ENCODE measurements at places on chromosomes 7 and 10.
A peak's percentile ranks its signal among the peaks of the same experiment; 100 is the strongest.

DNA sequence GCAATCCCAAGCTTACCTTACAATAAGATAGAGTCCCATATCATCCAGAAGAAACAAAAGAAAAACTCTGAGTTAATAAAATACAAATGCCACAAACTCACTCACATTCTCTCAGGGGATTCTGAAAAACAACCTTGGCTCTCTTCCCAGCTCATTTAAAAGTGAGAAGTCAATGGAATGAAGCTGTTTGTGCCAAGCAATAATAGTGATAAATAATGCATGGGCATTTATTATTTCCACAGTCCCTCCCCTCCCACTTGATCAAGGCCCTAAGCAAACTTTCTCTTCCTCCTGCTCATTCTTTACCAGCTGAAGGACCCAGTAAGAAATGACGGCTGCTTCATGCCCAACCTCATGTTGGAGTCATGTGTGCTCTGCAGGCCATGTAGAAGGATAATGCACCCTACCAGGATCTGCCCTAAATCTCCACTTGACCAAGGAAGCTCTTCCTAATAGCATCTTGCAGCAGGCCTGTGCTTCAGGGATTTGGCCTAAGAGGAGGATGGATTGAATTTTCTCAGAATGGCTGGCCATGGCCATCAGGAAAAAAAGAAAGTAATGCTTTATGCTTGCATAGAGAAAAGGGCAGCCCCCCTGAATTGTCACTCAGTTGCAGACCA lies 451.3 kb downstream of the GPAM start:
- no peak for DNase-seq

- peak; percentile 21 for DNase-seq
These were observed 52.2 kb downstream of the GPR158 start for GRCh38 chr10:25226775-25227682.

GRCh38 chr10:119737039-119737663 lies 11.3 kb downstream of the INPP5F start:
- no peak for DNase-seq

- DNase-seq: no peak
These were observed 178.3 kb upstream of the PRR15 start for GRCh38 chr7:29385214-29385814.
